ENCODE measurements at places on chromosomes 4 and X. TPM values are rescaled to one million over a fixed set of nuclear protein-coding genes. Genes with fewer than 3 reads are reported as not detected.

DNA sequence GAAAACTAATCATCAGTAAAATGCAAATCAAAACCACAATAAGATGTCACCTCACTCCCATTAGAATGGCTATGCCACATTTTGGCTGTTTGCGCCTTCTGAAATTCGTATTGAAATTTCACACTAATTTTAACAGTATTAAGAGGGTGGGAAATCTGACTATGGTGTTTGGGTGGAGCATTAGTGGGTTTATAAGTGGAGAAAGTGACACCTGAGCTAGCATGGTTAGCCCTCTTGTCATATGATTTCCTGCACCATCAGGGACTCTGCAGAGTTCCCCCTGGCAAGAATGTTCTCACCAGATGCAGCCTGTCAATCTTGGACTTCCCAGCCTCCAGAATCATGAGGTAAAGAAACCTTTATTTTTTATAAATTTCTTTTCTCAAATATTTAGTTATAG is 31.6 kb upstream of the BRWD3 start:
- DNase-seq = no peak

DNA sequence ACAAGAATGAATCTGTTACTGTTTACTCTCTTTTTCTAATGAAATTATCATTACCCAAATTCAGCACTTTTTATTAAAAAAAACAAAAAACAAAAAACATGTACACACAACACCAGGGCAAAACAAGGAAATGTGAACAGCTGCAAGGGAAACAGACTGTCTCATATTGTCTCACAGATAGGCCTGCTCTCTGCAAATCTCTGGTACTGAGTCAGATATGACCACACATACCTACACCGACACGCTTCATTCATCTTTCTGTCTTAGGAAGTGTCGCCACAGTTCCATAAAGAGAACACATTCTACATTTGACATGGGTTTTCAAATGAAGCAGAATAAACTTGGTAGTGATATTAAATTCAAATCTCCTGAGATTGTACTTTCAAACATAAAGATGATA is 92.2 kb upstream of the GPR34 start:
- DNase-seq = peak; percentile 45

DNA sequence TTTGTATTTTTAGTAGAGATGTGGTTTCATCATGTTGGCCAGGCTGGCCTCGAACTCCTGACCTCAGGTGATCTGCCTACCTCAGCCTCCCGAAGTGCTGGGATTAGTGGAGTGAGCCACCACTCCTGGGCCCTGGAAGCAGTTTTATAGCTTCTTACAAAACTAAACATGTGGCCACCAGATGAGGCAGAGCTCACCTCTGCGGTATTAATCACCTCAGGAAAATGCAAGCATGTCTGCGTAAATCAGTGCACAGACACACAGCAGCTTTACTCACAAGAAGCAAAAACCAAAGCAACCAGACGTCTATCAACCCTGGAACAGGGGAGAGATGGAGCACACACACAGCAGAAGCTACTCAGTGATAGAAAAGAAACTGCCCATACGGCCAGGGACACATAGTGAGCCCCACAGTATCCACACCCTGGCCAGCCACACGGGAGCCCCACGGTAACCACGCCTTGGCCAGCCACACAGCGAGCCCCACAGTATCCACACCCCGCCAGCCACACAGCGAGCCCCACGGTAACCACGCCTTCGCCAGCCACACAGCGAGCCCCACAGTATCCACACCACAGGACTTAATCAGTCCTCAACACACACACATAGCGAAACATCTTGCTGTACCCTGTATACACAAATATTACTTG is 30.2 kb downstream of the PPP2R3B start:
- DNase-seq = peak; percentile 35

- DNase-seq = no peak
Measured at GRCh38 chrX:17839269-17839668, 21.8 kb downstream of the RAI2 start.

GRCh38 chr4:173990126-173990868 is 293.2 kb downstream of the FBXO8 start:
- DNase-seq = peak; percentile 14

MAGEB1 gene
- 5.6 TPM for total RNA-seq

ALPK1 gene
- 6.9 TPM for total RNA-seq

P2RY8 gene
- total RNA-seq = 0.20 TPM

IGSF1 gene
- total RNA-seq = 0.84 TPM

TMPRSS11D gene
- not detected for total RNA-seq
